Vagina (tissue), 2 donors: ENCODE measurements at places on chromosomes 7 and 10. TPM values are rescaled to one million over a fixed set of nuclear protein-coding genes. Genes with fewer than 3 reads are reported as not detected.

GRCh38 chr10:49099046-49099445 is 16.3 kb downstream of the VSTM4 start:
- no peak overlapping the region for H3K4me3 ChIP-seq
- H3K36me3 ChIP-seq, result no peaks in the 10 kb centered on the region
- no peak overlapping the region for H3K27ac ChIP-seq
- no peak for DNase-seq
- H3K4me1 ChIP-seq, result peaks cover 9% of the 10 kb centered on the region

- no peaks in the 10 kb centered on the region for H3K4me1 ChIP-seq
- DNase-seq, result no peak
Measured at GRCh38 chr10:125999694-126000093, 103.3 kb downstream of the FANK1 start.

GRCh38 chr7:41855798-41856197 is 152.9 kb upstream of the INHBA start:
- H3K4me1 ChIP-seq, result no peaks in the 10 kb centered on the region
- DNase-seq, result no peak

DNA sequence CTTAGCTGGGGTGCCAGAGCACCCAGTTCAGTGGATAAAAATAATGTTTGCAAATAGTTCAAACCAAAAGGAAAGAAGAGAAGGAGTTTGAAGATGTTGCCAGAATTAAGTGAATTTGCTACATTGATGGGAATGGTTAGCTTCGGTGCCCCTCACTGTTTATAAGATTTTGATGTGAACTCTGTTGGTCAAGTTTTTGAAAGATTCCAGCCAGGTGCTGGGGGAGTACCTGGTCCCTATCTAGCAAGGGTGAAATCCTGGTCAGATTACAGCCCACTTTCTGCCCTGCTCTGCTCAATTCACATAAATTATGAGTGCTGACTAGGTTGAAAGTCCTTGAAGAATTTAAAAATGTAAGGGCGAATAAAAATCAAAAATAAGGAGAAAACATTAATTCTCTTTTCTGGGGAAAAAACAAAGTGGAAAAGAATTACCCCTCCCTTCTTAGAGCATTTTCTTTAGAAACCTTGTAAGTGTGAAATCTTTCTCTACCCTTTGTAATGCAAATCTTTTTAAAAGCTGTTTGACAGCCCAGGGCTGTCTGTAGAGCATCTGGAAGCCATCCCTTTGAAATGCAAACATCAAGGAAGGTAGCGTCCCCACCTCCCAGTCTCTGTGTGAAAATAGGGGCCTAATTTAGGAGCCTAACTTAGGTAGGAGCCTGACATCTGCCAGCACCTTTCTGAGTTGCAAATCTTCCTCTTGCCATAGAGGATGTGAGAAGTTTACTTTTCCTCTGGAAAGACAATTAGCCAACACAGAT is 1.4 kb upstream of the GIMAP5 start:
- no peak for DNase-seq
- no peaks in the 10 kb centered on the region for H3K4me1 ChIP-seq
- H3K4me3 ChIP-seq, result no peak overlapping the region
- no peaks in the 10 kb centered on the region for H3K36me3 ChIP-seq
- no peaks in the 10 kb centered on the region for H3K27me3 ChIP-seq

Gene KIAA1217
- total RNA-seq, result 54.3 TPM
